Fibroblast of gingiva (primary cell): ENCODE measurements at places on chromosomes 4 and X.

GRCh38 chr4:140240237-140240636 is 86.3 kb upstream of the MAML3 start:
- no peak for DNase-seq

GRCh38 chr4:71266090-71266794 is 72.6 kb upstream of the SLC4A4 start:
- DNase-seq: peak; percentile 28

DNA sequence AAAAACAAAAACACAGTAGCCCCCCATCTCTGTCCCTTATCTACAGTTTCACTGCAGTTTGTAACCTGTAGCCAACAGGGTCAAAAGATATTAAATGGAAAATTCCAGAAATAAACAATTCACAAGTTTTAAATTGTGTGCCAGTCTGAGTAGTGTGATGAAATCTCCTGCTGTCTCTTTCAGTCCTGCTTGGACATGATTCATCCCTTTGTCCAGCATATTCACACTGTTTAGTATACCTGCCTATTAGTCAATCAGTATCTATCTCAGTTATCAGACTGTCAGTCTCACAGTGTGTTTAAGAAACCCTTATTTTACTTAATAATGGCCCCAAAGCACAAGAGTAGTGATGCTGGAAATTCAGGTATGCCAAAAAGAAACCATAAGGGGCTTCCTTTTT is 21.9 kb downstream of the CNOT6L start:
- DNase-seq: no peak

GRCh38 chr4:1987296-1987695 is 21.5 kb downstream of the NELFA start:
- DNase-seq: no peak

DNA sequence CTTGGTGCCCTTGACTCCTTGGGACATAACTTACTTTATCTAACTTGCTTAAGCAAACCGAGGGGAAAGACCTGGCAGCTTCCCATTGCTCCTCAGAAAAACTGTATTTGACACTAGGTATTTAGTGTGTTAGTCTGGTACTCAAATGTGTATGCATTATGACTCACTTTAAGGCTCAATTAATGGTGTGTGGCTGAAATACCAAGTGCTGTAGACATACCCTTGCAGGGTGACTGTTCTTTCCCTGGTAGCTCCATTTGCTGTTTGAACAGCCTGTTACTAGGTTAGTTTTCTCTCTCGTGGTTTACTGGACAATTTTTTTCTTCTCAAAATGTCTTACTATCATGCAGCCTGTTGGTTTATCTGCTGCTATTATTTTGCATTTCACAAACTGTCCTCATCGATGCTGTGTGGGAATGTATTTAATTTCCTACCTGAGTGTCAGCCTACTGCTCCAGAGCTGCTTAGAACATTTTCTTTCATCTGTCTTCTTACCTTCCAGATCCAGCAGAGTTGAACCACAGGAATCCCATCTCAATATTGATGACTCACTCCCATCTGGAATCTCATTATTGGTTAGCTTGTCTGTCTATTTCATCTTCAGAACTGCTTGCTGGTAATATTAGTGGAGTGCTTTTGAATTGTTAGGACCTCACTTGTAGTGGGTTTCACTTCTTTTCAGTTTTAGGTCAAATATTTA is 158.0 kb upstream of the FAT1 start:
- peak; percentile 4 for DNase-seq

- no peak for DNase-seq
Measured at GRCh38 chr4:45368832-45369231, 642.5 kb upstream of the GNPDA2 start.

GRCh38 chr4:53788011-53788410 is 196.7 kb upstream of the LNX1 start:
- DNase-seq: no peak

DNA sequence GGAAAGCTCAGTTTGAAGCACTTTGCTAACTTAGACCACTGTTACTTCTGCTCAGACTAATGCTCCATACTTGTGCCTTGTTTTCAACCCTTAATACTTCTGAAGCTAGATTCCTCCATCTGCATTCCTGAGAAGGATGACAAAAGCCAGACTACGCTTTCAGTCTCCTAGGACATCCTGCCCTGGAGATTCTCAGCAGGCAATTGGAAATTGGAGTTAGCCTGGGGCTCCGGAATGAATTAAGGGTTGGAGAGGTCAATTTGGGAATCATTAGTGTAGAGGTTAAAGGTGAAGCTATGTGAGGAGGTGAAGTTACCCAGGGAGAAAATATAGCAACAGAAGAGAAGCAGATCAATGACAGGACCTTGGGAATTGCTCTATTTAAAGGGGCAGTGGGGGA is 215.9 kb upstream of the MBNL3 start:
- no peak for DNase-seq

- no peak for DNase-seq
Measured at GRCh38 chrX:120310861-120311726, at the start of gene TMEM255A. Gene TMEM255A (minus strand): TSS chrX:120311461. CDS start chrX:120311309, 152 bp downstream.

DNA sequence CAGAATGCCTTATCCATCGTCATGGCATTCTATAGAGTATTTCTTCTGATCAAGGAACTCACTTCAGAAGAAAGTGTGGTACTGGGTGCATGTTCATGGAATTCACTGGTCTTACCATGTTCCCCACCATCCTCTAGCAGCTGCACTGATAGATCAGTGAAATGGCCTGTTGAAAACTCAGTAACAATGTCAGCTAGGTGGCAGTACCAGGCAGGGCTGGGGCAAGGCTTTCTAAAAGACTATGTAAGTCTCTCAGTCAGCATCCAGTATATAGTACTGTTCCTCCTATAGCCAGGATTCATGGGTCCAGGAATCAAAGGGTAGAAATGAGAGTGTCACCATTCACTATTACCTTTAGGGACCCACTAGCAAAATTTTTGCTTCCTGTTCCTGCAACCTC is 15.8 kb upstream of the LDB2 start:
- DNase-seq: peak; percentile 54

DNA sequence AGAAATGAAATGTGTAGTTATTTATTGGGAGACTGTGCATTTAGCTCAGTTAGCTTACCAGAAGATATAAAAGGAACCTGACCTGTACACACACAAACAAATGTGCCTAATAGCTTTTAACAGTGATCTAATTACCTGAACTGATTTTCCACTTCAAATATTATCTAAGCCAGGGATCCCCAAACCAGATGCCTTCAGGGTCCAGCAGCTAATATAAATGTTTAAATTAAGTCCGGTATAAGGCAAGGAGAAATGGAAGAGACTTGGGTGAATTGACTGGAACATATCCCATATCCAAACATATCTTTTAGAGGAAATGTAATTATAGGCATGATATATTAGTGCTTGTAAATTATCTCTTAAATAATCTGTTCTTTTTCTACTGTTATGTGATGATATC is 66.7 kb downstream of the CNKSR2 start:
- DNase-seq: no peak

GRCh38 chrX:21968333-21968732 is 27.8 kb downstream of the SMS start:
- DNase-seq: no peak

DNA sequence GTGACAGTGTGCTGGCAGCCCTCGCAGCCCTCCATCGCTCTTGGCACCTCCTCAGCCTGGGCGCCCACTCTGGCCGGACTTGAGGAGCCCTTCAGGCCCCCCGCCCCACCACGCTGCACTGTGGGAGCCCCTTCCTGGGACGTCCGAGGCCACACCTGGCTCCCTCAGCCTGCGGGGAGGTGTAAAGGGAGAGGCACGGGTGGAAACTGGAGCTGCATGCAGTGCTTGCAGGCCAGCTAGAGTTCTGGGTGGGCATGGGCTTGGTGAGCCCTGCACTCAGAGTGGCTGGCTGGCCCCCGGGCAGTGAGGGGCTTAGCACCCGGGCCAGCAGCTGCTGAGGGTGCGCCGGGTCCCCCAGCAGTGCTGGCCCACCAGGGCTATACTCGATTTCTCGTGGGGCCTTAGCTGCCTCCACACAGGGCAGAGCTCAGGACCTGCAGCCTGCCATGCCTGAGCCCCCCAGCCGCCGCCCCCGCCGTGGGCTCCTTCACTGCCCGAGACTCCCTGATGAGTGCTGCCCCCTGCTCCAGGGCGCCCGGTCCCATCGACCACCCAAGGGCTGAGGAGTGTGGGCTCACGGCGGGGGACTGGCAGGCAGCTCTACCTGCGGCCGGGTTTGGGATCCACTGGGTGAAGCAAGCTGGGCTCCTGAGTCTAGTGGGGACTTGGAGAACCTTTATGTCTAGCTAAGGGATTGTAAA is 1672.7 kb upstream of the PCDH7 start:
- DNase-seq: no peak

GRCh38 chr4:92634882-92635281 is 331.1 kb downstream of the GRID2 start:
- no peak for DNase-seq

DNA sequence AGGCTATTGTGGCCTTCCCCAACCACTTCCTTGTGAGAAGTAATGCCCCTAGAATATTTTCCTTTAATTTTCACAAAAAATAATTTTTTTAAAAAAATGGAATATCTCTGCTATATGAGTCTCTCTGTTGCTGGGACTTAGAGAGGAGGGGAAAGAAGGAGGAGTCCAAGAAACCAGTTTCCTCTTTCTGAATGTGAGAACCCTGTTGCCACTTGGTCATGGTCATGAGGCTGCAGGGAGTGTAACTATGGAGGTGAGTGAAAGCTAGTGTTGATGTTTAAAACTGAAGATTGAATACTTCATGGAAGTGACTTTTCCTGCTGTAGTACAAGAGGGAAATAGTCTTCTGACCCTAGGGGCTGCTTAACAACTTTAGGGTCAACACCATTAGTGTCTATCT is 20.4 kb downstream of the KIAA1210 start:
- DNase-seq: no peak

- DNase-seq: no peak
Measured at GRCh38 chr4:118676128-118676527, 9.1 kb upstream of the METTL14 start.

GRCh38 chrX:29432534-29432933 is 782.8 kb upstream of the MAGEB2 start:
- no peak for DNase-seq

GRCh38 chr4:19999276-19999675 is 252.4 kb upstream of the SLIT2 start:
- no peak for DNase-seq

- peak; percentile 34 for DNase-seq
Measured at GRCh38 chrX:10904220-10904619, 206.9 kb upstream of the HCCS start.

- DNase-seq: no peak
Measured at GRCh38 chr4:189500970-189501369, 439.7 kb upstream of the FRG1 start.

GRCh38 chr4:88439161-88439760 is 17.7 kb upstream of the HERC5 start:
- no peak for DNase-seq

DNA sequence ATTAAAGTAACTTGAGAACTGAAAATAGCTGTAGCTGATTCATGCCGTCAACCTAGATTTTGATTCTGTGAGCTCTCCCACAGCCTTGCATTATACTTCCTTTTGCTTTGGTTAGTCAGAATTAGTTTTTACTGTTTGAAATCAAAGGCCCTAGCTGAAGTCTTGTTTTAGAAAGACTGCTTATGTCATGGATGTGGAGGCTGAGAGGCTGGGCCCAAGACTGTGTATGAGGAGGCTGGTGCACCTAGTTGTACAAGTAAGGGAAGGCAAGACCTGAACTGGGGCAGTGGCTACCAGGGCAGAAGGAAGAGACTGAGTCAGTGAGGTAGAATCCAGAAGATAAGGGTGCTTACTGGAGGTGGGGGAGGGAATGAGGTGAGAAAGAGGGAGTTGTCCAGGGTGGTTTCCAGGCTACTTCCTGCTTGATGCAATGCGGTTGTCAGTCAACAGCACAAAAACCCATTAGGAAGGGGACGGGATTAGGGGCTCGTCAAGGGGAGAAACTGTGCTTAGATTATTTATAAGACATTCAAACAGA is 76.2 kb upstream of the PAGE3 start:
- DNase-seq: no peak

GRCh38 chr4:156575430-156576073 is 396.0 kb downstream of the PDGFC start:
- peak; percentile 93 for DNase-seq

DNA sequence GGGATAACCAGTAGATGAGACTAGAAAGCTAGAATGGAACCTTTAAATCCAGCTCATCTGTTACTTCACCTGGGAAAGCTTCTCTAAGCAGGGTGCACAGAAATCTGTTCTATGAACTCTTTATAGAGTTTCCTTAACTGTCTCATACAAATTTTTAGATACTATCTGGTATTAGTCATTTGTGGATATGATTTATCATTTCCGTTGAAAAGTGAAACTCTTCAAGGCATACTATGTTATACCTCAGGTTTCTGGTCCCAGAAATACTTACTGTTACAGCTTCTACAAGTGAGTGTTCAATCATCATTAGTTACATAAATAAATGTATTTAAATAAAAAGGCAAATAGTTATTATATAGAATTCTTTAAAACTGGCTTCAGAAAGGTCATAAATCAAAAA is 298.3 kb upstream of the AGA start:
- DNase-seq: no peak

GRCh38 chr4:3470244-3471097 is 7.4 kb downstream of the DOK7 start:
- no peak for DNase-seq

DNA sequence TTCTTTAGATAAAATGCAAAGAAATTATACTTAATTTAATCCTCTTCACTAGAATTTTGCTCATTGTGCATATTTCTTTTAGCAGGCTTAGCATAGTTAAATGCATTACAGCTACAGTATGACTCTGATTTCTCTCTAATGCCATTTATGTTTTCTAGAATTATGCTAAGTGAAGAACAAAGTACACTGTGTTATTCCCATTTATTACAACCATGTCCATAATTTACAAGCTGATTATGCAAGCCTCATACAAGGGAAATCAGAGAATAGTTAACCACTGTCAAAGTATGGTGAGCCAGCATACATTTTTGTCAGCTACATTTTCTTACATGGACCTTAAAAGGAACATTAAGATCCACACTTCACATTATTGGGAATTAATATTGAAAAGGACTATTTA is 99.1 kb downstream of the MAB21L2 start:
- no peak for DNase-seq

- DNase-seq: no peak
Measured at GRCh38 chr4:79979785-79980437, 93.1 kb downstream of the ANTXR2 start.

DNA sequence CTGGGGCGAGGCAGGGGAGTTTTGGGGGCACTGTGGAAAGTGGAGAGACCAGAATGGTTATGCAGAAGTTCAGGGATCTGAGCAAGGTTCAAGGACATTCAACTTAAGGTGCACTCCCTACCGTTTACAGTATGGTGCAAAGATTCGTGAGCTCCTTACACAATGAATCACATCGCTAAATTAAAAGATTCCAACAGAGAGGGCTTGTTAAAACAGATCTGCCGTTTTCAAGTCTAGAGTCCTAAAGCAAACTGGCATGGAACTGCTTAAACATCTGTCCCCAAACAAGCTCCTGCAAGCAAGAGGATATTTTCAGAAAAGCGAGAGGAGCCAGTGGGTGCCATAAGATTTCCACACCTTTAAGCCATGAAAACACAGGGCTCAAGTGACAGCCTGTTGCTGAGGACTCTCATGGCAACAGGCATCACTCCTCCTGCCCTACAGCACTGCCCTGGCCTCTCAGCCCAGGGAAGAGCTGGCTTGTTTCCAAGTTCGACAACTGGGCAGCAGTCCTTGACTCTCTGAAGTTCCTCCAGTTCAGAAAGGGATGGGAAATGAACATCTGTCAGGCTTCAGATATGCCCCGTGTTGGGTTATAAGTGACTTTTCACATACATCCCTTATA is 10.0 kb downstream of the FAM184B start:
- DNase-seq: no peak
